Glomerular endothelial cell (primary cell): ENCODE measurements at places on chromosomes 16 and 17.

DNA sequence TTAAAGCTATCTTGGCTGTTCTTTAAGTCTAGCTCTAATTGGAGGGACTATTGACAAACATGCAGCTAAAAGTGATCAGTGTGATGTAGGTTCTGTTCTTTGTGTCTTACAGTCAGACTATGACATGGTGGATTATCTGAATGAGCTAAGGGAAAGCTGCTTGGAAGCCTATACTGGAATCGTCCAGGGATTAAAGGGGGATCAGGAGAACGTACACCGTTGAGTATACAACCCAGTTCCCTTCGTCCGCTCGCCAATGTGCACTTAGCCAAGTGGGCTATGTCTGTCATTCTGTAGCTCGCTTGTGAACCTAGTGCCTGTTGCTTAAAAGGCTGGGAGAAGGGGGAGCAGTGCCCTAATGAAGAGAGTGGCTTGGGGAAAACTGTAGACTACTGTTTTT, 15.8 kb upstream of the TBKBP1 start:
- DNase-seq = no peak

DNA sequence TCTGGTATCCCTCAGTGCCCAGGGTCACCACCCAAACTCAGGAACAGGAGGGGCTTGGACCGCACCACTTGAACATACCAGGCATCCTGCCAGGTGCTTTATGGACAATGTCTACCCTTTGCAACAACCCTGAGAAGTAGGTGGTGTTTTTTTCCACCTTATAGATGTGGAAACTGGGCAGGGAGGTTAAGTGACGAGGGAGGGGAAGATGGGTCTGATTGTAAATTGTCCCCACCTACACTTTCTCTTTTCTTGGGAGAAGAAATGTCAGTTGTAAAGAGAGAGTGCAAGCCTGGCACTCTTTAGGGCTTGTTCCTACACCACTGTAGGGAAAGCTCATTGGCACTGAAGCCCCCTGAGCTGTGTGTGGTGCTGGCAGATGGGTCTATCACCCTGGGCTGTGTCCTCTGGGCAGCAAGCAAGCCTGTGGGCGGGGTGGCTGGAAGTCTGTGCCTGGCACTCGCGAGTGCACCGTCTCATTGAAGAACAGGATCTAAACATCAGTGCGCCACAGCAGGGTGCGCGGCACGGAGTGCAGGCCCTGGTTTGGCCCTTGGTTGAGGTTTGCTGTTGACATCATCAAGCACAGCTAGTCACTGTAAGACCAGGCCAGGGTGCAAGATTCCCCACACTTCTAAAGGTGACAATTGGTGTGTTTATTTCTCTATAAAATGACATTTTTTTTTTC, 15.1 kb downstream of the NOD2 start:
- DNase-seq = no peak

GRCh38 chr17:65750631-65751115, 189.2 kb upstream of the AXIN2 start:
- no peak for DNase-seq

- DNase-seq = no peak
Measured at GRCh38 chr17:67635681-67636080, 82.1 kb upstream of the NOL11 start.

- no peak for DNase-seq
Measured at GRCh38 chr17:1496869-1497268, 4.4 kb upstream of the MYO1C start.

GRCh38 chr17:44965481-44966234, 2.4 kb downstream of the C1QL1 start:
- no peak for DNase-seq

DNA sequence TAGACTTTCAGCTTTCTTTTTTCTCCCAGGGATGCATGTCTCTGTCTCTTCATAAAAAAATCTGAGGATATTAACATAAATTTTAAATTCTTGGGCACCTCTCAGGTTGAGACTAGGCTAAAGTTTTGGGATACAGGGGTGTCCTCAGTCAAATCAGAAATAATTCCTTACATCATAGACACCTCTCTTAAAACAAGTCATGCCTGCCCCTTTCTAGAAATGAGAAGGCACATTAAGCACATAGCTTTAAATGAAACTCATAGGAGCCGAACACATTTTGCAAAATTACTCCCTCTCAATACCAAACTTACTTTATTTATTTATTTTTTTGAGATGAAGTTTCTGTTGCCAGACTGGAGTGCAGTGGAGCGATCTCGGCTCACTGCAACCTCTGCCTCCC, 67.3 kb upstream of the BCAR1 start:
- no peak for DNase-seq
